ENCODE measurements at places on chromosomes 13 and 19. TPM values are rescaled to one million over a fixed set of nuclear protein-coding genes. Genes with fewer than 3 reads are reported as not detected.
A peak's percentile ranks its signal among the peaks of the same experiment; 100 is the strongest.

Gene APOC1
- 5.8 TPM for total RNA-seq

Gene FXYD1
- total RNA-seq, result 43.6 TPM

GRCh38 chr13:48220592-48220980, 12.4 kb upstream of the ITM2B start:
- no peaks in the 10 kb centered on the region for H3K36me3 ChIP-seq
- peak overlapping the region; percentile 73 for H3K27ac ChIP-seq
- peaks cover 15% of the 10 kb centered on the region for H3K4me1 ChIP-seq
- no peak overlapping the region for H3K4me3 ChIP-seq
- H3K27me3 ChIP-seq, result no peaks in the 10 kb centered on the region

DNA sequence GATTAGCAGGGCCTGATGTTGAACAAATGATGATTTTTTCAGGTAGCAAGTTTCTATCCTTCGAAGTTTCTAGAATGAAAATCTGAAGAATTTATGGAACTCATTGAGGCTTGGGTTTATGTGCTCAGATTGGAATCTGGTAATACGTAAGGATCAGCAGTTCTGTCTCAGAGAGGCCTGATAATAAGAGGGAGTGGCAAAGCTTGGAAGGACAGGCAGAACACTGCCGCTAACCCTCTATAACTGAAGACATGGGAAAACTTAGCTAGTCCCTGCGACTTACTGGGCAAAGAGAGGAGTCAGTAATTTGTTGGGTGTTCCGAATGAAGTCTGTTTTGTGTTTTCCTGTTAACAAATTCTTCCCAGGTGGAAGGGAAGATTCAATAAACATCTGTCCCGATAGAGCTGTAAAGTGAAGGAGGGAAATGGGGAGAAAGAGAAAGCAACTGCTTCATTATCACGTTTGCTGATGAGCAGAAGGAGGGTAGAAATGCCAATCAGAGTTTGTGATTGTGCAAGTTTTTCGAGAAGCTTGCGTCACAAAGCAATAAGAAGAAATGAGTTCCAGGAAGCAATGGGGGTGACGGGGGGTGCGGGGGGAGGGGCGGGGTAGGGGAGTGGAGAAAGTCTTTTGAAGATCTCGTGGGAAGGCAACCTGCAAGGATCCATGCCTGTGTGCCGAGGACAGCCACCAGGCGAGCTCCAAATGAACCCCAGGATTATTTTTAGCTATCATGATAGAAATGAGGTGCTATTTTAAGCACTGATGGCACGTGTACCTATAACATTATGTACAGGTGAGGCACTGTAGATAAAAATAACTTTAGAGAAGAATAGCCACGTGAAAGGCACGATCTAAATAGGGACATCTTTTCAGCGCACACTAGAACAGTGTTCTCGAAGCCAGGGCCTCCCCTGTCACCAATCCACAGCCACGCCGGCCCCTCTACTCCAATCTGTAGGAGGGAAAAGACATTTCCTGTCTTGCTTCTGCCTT, 224.1 kb downstream of the FGF9 start:
- no peaks in the 10 kb centered on the region for H3K27me3 ChIP-seq
- no peak for DNase-seq
- no peak overlapping the region for H3K4me3 ChIP-seq
- H3K27ac ChIP-seq, result no peak overlapping the region
- no peaks in the 10 kb centered on the region for H3K4me1 ChIP-seq

- no peaks in the 10 kb centered on the region for H3K36me3 ChIP-seq
- peaks cover 37% of the 10 kb centered on the region for H3K4me1 ChIP-seq
- no peak overlapping the region for H3K4me3 ChIP-seq
- DNase-seq, result no peak
- no peak overlapping the region for H3K27ac ChIP-seq
Observed at GRCh38 chr13:98216135-98216565, 39.1 kb upstream of the RNF113B start.
